ENCODE measurements at places on chromosomes 4 and X.

- DNase-seq, result no peak
Measured at GRCh38 chr4:67750691-67751090, 3.5 kb downstream of the GNRHR start.

GRCh38 chrX:41332408-41333002 is 1.5 kb upstream of the DDX3X start:
- DNase-seq, result peak; percentile 27

- DNase-seq, result no peak
Measured at GRCh38 chr4:2396781-2397368, 21.6 kb downstream of the ZFYVE28 start.

GRCh38 chrX:110734271-110734670 is 61.3 kb downstream of the CHRDL1 start:
- no peak for DNase-seq

DNA sequence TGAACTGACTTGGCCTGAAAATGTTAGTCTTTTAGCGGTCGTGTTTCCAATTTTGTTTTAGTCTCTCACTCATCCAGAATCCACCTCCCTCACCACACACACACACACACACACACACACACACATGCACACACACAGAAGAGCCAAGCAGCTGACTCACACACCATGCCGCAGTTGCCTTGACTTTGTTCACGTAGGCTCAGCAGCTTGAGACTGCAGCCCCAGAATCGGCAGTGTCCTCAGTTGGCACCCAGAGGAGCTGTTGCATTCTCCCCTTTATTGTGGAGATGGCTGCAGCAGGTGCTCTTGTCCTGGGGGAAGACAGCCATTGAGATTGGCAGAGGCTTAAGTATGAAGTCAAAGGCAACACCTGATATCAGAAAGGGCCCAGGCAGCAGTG is 20.9 kb upstream of the XPNPEP2 start:
- DNase-seq, result no peak

- no peak for DNase-seq
Measured at GRCh38 chrX:132634521-132634920, 145.7 kb upstream of the MBNL3 start.

- DNase-seq, result no peak
Measured at GRCh38 chr4:178778496-178778895, 1336.3 kb upstream of the AGA start.

DNA sequence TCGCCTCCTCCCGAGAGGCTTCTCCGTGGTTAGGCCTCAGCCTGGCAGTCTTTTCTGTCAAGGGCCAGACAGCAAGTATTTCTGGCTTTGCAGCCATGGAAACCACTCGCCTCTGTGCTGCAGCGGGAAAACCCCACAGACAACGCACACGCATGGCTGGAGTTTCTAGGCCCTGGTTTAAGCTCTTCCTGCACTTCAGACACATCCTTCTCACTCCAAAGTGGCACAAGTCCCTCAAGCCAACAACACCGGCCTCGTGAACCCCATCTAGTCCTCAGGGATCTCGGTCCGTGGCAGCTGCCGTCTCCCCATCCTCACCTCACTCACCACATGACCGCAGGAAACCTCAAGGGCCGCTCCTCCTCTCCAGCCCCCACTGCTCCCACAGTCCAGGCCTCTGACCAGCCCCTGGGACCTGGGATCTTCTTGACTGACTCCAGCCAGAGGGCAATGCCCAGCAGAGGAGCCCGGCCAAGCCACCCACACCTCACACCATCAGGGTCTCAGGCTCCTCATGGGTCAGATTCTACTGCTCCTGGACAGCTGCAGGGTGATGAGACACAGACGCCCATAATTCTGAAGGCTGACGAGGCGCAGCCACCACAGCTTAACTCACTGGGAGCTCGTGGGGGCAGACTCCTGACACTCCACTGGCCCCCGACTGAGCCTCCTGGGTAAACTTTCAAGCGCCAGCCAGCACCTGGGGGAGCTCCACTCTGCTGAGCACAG is 21.7 kb downstream of the LETM1 start:
- no peak for DNase-seq

DNA sequence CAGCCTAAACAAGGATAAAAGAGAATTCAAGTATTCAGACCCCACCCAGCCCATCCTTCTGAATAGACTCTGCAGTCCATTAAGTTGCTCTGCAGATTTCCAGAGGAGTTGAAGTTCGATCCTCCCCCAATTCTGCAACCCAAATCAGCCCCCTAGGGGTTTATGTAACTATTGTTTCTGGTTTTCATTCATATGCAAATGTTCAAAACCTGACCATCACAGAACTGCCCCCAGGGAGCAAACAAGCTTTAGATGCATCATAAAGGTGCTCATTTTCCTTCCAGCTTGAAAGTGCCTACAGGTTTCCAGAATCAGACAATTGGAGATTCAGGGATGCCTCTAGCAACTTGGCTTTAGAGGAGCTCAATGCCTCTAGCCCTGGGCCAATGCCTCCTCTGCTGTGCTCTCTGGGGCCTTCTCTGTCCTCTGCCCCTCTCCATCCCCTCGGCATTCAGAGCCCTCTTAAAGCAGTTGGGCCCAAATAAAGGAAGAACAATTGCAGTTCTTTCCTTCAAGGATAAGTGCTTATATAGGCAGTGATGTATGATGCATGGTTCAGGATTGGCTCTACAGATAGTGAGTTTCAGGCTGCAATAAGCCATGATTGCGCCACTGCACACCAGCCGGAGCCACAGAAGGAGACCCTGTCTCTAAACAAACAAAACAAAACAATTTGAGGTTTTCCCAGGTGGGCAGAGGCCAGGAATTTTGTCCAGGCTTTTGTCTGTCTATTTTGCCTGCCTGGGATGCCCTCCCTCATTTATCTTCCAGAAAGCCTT is 23.5 kb upstream of the SPINK2 start:
- DNase-seq, result no peak

- DNase-seq, result no peak
Measured at GRCh38 chr4:157270108-157270507, 49.6 kb downstream of the GRIA2 start.

DNA sequence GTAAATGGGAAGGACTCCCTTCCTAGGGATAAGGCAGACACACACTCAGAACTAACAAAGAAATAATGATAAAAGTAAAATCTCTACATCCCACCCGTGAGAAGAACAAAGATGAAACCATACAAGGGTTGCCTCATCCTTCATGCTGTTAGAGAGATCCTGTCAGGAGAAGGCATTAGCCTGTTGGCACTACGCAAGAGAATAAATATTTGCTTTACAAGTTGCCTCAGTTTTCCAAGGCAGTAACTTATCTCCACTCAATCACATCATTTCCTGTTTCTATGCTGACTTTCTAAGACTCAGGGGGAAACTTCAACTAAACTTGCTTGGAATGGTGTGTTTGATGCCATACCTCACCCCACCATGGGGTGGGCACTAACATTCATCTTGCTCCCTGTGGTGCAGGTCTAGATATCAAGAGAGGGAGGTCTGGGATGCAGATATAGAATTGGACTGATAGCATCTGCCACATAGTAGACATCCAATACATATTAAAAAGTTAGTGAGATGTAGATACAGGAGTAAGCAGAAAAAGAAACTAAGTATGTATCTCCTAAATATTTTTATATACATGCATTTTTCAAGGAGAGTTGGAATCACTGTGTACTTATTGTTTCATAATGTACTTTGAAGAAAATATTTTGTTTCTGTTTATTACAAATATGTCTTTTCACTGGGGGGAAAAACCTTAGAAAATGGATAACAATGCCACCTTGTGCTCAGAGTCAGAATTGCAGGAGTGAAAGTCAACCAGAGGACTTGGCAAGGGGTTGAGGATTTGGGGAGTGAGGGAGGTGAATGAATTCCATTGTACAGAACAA is 57.2 kb upstream of the BEX4 start:
- peak; percentile 4 for DNase-seq

GRCh38 chr4:7647600-7648543 is 213.1 kb upstream of the PSAPL1 start:
- DNase-seq, result no peak

DNA sequence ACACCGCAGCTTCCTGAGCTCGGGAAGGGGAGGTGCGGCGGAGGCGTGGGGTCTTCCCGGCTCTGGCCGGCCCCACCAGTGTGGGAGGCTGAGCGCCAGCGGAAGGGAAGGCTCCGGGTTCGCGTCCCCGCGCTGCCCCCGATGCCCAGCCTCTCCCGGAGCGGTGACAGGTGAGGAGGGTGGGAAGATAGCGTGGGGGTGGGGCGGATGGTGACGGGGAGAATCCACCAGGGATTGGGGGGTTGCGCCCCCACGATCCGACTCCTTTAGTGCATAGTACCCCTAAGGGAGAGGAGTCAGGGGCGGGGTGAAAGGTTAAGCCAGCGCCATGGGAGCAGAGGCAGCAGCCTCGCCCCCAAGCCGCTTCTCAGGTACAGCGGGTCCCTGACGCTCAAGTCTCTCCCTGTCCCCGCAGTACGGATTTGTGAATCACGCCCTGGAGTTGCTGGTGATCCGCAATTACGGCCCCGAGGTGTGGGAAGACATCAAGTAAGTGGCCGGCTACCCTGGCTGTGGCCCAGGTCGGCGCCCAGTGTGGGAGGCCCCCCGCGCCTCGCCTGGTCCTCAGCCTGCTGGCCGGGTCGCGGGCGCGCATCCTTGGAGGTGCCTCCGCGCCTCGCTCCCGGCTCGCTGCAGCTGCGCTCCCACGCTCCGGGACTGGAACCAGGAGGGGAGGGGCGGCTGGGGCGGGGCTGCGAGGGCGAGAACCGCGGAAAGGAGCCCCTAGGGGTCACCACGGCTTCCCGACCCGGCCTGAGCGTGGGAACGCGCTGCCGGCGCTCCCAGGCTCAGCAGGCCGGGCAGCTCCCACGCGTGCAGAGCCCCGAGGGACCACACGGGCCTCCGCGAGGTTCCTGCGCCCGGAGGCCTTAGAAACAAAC is 791 bp downstream of the GUCY1B1 start:
- DNase-seq, result no peak

DNA sequence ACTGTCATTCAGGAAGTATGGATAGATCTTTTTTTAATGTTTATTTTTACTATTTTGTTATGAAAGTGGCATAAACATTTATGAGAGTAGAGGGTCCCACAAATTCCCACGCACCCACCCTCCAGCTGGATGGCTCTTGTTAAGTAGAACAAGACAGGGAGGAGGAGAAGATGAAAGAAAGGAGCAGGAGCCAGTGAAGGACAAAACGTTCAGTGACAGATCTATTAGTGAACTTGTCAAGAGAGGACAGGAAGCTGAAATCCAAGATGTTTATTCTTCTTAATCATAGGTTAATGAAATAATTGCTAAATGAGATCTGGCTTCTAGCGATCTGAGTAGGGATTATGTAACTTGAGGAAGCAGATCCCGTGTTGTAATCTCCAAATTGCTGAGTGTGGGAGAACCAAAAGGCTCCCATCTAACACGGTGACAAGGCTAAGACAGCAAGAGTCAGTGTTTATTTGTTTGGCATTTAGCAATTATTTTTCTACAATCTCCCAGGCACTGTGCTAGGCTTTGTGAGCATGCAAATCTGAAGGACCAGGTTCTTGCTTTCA is 162.5 kb downstream of the SHROOM3 start:
- DNase-seq, result no peak

- no peak for DNase-seq
Measured at GRCh38 chrX:130593911-130594310, 192.1 kb downstream of the RBMX2 start.

GRCh38 chr4:107858158-107858742 is 33.5 kb downstream of the SGMS2 start:
- no peak for DNase-seq

GRCh38 chr4:25722964-25723363 is 67.3 kb downstream of the SLC34A2 start:
- no peak for DNase-seq

DNA sequence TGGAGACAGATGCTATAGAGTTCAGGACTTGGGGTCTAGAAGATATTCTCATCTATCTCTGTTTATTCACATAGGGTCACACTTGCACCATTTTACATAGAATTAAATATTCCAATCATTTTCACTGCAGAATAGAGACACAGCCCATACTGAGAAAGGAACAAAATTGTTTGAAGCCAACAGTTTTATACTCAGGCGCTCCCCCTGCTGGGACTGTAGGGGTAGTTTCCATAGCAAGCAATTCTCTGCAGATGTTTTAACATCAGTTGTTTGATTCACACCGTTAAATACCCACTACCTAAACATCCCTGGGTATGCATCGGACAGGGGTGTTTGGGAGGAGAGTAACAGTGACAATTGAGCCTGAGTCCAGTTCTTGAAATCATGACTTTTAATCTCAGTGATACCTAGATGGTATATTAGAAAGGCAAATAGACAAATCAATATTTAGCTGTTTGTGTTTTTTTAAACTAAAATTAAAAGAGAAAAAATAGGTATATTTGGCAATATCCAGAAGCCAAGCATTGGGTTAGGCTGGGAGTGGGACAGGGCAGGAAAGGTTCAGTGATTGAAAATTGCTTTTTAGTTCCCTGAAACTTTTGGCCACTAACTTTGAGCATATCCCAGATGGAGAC is 33.8 kb downstream of the LONRF3 start:
- DNase-seq, result peak; percentile 32

GRCh38 chr4:91092398-91092980 is 965.3 kb downstream of the CCSER1 start:
- no peak for DNase-seq

DNA sequence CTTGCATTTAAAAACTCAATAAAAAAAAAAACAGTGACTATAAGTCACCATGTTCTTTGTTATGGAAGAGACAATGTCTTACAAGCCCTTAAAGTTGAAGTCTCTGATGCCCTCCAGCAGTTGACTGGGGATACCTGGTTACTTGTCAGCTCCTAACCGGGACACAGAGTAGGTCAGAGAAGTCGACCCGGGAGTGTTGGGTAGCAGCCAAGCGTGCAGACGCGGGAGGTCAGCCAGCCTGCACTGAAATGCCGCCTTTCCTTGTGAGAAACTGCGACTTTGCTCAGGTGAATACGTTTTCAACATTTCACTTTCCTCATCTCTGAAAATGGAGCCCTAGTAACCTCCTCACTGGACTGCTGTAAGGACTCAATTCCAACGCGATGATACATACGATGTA is 81.8 kb downstream of the F11 start:
- DNase-seq, result no peak

GRCh38 chrX:11531226-11531625 is 134.5 kb downstream of the ARHGAP6 start:
- DNase-seq, result no peak

- no peak for DNase-seq
Measured at GRCh38 chr4:173014113-173014558, 154.5 kb upstream of the GALNT7 start.

GRCh38 chrX:46330981-46331380 is 214.2 kb downstream of the ZNF674 start:
- no peak for DNase-seq

- no peak for DNase-seq
Measured at GRCh38 chr4:174183259-174183658, 100.2 kb downstream of the FBXO8 start.

Data from stimulated activated CD4-positive, alpha-beta T cell treated with anti-CD3 and anti-CD28 coated beads, Interleukin-4, amount 100 ng/mL, for 24 hours (primary cell).